ENCODE measurements at places on chromosomes 11 and 22.

GRCh38 chr11:76237000-76237649 is 30.8 kb upstream of the WNT11 start:
- H3K4me3 ChIP-seq, result peak overlapping the region; percentile 87
- H3K27ac ChIP-seq, result peak overlapping the region; percentile 88
- DNase-seq, result no peak
- no peaks in the 10 kb centered on the region for H3K36me3 ChIP-seq
- H3K27me3 ChIP-seq, result no peaks in the 10 kb centered on the region
- H3K4me1 ChIP-seq, result no peaks in the 10 kb centered on the region

- H3K4me1 ChIP-seq, result no peaks in the 10 kb centered on the region
- no peaks in the 10 kb centered on the region for H3K27me3 ChIP-seq
- DNase-seq, result no peak
Observed at GRCh38 chr11:112523477-112523876, 262.8 kb upstream of the PLET1 start.

DNA sequence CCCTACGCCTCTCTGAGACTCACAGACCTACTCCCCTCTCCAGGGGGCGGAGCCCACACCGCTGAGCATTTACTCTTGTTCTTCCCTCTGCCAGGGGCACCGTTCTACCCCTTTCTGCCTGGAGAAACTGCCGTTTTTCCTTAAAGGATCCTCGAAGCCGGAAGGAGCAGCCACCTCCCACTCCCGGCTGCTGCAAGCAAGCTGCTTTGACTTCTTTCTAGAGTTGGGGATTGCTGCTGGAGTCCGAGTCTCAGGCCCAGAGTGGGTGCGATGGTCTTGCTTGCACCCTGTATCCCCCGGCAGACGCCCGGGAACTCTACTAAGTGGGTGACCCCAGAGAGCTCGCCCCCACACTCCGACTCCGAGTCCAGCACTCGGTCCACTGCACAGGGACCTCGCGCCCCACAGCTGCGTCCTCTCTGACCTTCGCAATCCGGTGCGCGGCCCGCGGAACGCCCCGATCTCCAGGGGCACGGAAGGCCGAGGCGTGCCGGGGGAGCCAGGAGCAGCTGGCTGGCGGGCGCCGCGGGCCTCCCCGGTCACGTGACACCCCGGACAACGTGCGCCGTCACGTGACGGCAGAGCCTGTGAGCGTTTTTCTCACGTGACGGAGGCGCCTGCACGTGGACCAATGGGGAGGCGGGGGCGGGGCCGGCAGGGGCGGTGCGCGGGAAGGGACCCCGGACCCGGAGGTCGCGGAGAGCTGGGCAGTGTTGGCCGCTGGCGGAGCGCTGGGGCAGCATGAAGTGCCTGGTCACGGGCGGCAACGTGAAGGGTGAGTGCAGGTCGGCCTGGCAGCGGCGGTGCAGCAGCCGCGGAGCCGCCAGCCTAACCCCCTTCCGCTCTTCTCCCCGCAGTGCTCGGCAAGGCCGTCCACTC is at the start of gene RAD9A:
Gene RAD9A, plus strand, starts transcription at position 683 of the 879 bp plus-strand sequence. Its CDS starts 59 bp downstream, at position 742.
- no peaks in the 10 kb centered on the region for H3K36me3 ChIP-seq
- H3K27me3 ChIP-seq, result no peaks in the 10 kb centered on the region
- peak within 1 kb of the TSS; percentile 78 for H3K27ac ChIP-seq
- peak within 1 kb of the TSS; percentile 98 for H3K4me3 ChIP-seq

DNA sequence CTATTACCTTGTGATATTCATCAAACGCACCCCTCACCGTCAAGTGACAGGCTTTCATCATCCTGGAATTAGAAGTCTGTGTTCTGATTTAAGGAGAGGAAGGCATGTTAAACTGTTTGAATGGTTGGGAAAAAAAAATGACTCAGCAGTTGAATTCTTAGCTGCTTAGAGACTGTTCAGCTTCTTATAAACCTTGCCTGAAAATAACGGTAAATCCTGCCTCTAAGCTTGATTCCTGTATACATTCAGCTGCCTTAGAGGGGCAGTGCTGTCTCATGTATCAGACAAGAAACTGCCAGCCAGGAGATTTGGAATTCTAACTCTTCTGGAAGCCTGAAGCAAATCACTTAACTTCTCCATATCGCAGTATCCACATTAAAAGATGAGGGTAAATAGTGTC is 437.4 kb downstream of the JRKL start:
- H3K36me3 ChIP-seq, result peaks cover 4% of the 10 kb centered on the region
- H3K4me1 ChIP-seq, result no peaks in the 10 kb centered on the region
- H3K27ac ChIP-seq, result no peak overlapping the region
- no peak for DNase-seq
- H3K4me3 ChIP-seq, result no peak overlapping the region

- peak; percentile 94 for DNase-seq
- peak overlapping the region; percentile 99 for H3K27ac ChIP-seq
- no peaks in the 10 kb centered on the region for H3K36me3 ChIP-seq
- H3K4me1 ChIP-seq, result peaks cover 23% of the 10 kb centered on the region
Observed at GRCh38 chr11:73308961-73309919, 1.2 kb downstream of the ARHGEF17 start.

GRCh38 chr11:132205006-132205405 is 834.6 kb downstream of the NTM start:
- no peaks in the 10 kb centered on the region for H3K27me3 ChIP-seq
- no peaks in the 10 kb centered on the region for H3K36me3 ChIP-seq
- no peak overlapping the region for H3K27ac ChIP-seq
- H3K4me1 ChIP-seq, result no peaks in the 10 kb centered on the region
- DNase-seq, result no peak

DNA sequence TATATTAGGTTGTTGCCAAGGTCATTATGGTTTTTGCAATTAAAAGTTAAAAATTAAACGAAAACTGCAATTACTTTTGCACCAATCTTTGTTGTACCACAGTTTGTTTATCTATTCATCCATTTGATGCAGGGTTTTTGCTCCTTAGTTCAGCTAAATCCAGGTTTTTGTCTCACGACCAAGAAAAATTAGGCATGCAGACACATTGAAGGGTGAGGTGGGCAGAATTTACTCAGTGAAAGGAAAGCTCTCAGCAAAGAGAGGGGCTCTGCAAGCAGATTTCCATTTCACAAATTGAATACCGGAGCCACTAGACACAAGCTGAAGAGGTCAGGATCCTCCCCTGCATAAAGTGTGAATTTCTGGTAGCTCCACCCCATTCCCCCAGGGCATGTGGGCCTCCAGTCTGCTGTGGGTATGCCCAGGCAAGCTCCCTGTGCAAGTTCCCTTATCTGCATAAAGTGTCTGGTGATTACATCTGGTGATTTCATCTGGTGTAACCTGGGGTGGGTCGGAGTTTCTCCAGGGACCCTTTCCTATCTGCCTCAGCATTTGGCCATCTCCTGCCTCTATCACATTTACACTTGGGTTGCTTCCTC is 33.3 kb downstream of the APOL6 start:
- H3K36me3 ChIP-seq, result no peaks in the 10 kb centered on the region
- H3K4me1 ChIP-seq, result no peaks in the 10 kb centered on the region
- H3K27ac ChIP-seq, result no peak overlapping the region
- H3K27me3 ChIP-seq, result no peaks in the 10 kb centered on the region

DNA sequence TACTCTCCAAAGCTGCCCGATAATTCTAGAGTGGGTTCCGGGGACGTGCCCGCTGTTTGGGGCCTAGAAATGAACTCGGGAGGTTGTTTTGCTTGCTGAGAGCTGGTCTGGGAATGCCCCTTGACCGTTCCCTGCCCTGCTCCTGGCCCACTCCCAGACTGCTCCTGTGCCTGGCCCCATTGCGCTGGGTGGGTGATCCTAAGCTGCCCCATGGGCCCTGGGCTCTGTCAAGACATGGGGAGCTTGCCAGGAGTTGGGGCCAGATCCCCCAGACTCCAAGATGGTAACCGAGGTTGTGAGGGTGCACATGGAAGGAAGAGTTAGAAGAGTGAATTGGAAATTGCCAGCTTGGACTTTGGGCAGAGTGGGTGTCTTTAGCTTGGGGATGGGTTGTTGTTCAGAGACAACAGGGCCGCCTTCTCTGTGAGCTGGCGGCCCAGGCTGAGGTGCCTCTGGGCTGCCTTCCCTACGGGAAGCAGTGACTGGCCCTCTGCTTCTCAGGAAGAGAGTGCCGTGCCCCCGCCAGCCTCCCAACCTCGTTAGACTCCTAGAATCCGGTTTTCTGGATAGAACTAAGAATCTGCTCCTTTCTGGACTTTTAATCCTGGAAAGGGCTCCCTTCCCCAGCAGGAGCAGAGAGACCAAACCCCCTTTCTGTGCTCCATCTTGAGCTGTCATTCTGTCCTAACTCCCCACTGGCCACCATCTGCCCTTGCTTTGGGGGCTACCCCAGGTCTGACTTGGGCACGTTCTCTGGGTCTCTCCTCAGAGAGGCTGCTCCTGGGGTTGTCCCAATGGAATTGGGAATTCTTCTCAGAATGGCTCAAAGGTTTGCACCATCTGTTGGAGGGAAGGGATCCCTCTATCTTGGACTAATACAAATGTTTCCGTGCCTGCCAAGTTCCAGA is 1.8 kb downstream of the ST3GAL4 start:
- H3K27ac ChIP-seq, result peak overlapping the region; percentile 87
- DNase-seq, result peak; percentile 49

DNA sequence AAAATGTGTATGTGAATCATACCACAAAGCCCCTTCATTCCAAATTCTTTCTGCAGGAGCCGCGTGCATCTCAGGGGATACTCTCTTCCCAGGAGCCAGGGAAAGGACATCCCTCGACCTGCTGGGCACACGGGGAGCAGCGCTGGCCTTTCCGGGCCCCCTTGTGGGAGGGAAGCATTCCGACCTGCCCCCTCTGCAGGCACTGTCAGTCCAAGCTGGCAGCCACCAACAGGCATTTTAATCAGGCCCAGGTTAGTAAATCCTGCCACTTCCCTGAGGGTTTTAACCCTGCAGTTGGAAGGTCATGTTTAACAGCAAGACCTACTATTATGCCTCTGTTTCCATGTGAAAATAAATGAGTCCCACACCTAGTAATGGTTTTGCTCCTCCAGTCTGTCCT is 391.5 kb downstream of the SHANK2 start:
- no peaks in the 10 kb centered on the region for H3K36me3 ChIP-seq
- H3K4me3 ChIP-seq, result no peak overlapping the region
- no peak overlapping the region for H3K27ac ChIP-seq
- H3K27me3 ChIP-seq, result no peaks in the 10 kb centered on the region

DNA sequence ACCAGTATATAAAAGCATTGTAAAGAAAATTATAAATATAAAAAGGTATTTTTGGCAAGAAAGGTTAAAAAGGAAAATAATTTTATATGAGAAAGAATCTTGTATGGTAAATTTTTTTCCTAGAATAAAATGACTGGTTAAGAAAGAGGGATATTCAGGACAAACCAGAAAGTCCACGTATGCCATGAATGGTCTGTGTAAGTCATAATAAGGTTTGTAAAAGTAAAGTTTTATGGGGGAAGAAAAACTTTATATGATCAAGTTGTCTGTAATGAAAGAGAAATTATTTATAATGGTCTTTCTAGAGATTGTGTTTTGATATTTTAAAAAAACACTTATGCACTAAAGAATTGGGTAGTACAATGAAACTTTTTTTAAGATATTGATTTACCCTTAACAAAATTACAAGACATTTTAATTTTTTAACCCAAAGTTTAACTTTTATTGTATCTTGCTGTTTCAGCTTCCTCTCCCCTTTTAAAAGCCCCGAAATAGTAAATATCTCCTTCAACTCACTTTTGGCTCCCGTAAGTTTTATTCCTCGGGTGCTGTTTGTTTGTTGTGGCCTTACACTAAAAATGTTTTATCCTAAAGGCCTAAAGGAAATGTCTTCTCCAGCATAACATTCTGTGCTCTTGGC is 47.7 kb downstream of the AMOTL1 start:
- no peak overlapping the region for H3K4me3 ChIP-seq
- no peaks in the 10 kb centered on the region for H3K36me3 ChIP-seq
- no peaks in the 10 kb centered on the region for H3K27me3 ChIP-seq
